Osteoblast (primary cell): ENCODE measurements at places on chromosomes 4 and X.
A peak's percentile ranks its signal among the peaks of the same experiment; 100 is the strongest.

GRCh38 chrX:121102101-121102500 is 54.7 kb downstream of the GLUD2 start:
- DNase-seq = no peak

DNA sequence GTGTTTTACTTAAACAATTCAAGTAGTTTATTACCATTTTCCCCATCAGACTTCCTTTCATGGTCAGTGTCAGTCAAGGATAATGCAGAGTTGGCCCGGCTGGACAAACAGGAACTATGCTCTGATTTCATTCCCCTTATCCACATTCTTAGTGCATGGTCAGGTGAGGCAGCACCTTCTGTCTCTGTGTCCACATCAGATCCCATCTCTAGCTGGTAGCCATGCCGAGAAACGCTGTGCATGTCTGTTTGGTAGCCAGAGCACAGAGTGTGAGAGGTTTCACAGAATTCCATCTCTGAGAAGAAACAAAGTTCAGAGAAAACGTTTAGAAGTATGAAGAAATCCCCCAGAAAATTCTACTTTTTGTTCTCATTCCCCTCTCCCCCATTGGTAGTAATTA is 423.7 kb upstream of the TEX13C start:
- no peak for DNase-seq

DNA sequence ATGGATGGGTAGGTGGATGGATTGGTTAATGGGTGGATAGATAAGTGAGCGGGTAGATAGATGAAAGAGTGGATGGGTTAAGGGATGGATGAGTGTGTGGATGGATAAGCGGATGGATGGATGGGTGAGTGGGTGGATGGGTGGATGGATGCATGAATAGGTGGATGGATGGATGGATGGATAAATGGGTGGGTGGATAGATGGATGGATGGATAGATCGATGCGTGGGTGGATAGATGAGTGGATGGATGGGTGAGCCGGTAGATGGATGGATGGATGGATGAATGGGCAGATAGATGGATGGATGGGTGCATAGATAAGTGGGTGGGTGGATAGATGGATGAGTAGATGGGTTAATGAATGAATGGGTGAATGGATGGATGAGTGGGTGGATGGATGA is 90.9 kb downstream of the CPZ start:
- DNase-seq = no peak

- peak; percentile 98 for DNase-seq
These were observed 58.1 kb upstream of the ADRA2C start for GRCh38 chr4:3708103-3708510.

DNA sequence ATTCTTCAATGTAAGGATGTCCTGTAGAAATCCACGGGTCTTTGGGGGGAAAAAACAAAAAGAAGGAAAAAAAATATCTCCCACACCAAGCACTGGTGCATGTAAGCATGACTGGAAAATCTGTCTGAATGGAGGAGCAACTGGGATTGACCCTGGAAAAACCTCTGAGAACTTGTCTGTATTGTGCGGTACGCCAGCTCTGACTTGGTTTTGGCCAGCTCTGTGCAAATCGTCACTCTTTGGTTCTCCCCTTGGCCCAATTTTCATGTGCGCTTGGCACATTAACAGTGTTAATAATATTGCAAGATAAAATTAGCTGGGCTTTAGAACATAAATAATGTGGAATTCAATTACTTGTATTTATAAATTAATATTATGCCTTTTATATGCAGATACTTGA is 231.2 kb upstream of the HAND2 start:
- no peak for DNase-seq

DNA sequence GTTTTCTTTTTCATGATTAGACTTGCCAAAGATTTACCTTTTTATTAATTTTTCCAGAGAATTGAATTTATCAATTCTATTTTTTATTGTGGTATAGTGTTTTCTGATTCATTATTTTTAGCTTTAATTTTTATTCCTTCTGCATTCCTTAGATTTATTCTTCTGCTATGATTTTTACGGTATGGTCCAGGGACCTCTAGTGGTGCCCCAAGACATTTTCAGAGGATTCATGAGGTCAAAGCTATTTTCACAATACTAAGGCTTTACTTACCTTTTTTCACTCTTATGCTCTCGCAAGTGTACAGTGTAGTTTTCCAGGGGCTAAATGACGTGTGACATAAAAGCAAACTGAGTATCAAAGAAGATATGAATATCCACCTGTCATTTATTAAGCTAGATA is 8.0 kb downstream of the RADX start:
- peak; percentile 62 for DNase-seq

GRCh38 chr4:13888112-13888511 is 260.6 kb upstream of the BOD1L1 start:
- DNase-seq = peak; percentile 60

GRCh38 chr4:69995526-69996016 is at the start of gene STATH:
TSS of gene STATH (plus strand) at chr4:69995966. CDS start at chr4:69998438, 2,472 bp downstream.
- DNase-seq = no peak

DNA sequence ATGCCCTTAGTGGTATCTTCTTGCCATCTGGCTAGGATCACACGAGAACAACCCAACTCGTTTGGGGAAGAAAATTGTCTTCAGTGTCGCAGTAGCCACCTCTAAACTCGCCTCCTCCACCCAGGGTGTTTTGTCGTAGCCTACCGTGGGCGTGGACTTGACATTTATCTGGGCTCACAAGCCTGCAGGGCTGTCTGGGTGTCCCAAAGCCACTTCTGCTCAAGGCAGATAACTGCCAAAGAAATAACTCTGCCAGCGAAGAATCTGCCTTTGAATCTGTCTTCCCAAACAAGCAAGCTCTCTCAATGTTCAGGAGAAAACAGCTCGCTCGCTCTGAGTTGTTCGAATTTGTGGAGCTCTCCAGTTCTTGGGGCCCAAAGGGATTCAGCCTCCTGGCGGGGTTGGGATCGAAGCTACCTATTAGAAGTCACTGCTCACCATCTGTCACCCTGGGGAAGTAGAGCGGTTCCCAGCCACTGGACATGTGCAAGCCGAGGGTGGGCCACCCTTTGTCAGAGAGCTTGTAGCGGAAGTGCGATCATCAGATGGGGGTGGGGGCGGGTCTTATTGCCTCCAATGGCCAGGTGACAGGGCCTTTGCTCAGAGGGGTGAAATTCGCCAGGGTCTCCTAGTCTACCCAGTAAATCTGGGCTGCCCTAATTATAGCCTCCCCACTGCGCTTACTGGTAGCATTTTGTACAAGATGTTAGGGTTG is 14.8 kb downstream of the BLOC1S4 start:
- no peak for DNase-seq

DNA sequence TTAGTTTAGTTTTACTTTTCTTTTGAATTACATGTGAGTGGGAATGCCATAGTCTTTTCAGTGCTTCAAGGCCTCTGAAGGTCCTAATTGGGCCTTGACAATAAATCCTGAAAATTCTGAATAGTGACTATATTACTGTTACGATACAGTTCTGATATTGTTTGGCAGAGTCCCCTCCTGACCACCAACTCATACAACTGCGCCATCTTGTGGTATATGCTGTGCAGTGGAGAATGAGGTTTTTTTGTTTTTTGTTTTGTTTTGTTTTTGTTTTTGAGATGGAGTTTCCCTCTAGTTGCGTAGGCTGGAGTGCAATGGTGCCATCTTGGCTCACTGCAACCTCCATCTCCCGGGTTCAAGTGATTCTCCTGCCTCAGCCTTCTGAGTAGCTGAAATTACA is 56.6 kb upstream of the CHRDL1 start:
- DNase-seq = peak; percentile 44
